Epithelial cell of proximal tubule (primary cell): ENCODE measurements at places on chromosomes 7 and 10.

GRCh38 chr7:80923211-80923612, 4.4 kb upstream of the SEMA3C start:
- DNase-seq, result no peak

DNA sequence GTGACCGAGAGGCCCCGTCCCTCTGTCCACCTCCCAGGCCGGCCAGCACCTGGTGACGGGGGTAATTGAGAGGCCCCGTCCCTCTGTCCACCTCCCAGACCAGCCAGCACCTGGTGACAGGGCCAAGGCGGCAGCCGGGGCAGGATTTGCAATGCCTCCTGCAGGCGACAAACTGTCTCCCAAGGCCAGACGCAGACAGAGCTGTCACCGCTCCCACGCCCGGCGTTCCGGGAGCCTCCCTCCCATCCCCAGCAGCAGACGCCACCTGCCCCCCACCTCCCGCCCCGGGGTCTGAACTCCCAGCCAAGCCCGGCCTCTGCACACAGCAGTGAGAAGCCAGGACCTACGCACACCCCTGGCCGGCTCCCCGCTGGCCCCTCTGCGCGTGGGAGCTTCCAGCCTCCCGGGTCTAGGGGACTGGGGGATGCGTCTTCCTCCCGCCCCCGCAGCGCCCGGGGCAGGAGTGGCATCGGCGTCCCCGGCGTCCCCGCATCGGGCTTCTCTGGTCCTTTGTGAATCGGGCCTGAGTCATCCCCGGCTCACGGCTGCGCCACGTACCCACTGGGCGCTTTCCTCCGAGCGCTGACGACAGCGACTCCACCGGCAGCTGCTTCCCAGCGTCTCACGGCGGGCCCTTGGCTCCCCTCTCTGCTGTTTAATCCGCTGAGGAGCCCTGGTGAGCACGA, 95.1 kb upstream of the DIP2C start:
- DNase-seq, result no peak

DNA sequence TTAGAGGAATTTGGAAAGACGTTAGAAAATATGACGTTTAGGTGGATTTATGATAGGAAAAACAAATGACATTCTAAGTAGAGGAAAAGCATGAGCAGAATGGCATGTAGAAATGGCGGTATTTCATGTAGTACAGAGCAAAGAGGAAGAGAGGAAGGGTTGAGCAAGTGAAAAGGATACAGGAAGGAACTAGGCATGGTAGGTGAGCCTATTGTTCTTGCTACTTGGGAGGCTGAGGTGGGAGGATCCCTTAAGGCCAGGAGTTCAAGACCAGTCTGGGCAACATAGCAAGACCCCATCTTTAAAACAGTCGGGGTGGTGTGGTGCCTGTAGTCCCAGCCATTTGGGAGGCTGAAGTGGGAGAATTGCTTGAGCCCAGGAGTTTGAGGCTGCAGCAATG, 1.2 kb downstream of the GTPBP10 start:
- DNase-seq, result no peak

GRCh38 chr10:10213237-10213636, 804.4 kb upstream of the CELF2 start:
- DNase-seq, result no peak

DNA sequence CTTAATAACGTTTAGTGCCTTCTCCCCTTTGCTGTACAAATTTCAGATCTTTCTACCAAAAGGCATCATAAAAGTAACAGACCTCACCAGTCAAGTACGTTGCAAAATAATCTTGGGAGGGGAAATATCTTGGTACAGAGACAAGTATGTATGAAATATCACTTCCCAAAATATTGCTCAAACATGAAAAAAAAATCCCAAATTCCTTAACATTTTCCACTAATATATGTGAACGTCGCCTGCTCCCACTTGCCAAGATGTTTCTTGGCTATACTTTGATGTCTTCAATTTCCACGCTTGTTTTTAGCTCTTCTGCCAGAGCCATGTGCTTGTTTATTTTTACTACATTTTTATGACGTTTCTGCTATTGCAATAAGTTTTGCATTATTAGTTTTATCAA, 223.5 kb downstream of the PLXNA4 start:
- no peak for DNase-seq

DNA sequence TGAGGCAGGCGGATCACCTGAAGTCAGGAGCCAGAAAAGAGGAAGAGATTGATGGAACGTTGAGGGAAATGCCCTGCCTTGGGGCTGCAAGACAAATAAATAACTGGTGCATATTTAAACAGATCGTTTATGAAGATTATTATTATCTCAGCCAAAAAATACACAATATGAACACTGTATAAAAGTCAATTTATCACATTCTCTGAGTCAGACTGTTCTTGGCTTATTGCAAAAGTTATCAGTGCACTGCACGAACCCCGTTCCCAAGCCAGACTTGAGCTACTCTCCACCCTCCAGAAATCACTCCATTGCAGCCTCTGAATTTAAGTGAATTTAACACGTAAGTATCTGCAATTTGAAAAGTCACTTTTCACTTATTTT, 1.6 kb downstream of the DNMBP start:
- DNase-seq, result no peak

DNA sequence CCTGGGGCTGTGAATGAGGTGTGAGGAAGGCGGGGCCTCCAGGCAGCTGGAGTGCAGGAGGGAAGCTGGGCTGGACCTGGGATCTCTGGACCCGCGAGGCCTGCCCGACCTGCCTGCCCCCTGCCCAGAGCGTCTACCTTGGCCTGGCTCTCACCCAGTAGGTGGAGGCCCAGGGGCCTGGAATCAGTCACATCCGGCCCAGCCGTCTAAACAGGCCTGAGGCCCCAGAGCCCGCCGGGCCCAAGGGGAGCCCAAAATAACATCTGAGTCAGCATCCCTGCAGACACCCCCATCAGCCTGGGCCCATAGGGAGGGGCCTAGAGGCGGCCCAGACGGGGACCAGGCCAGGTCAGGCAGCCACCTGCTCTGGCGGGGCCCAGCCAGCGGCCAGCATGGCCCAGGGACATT, 15.1 kb upstream of the ELN start:
- no peak for DNase-seq

GRCh38 chr10:83817797-83818196, 321.5 kb upstream of the GHITM start:
- DNase-seq, result no peak

GRCh38 chr7:117127585-117128168, 174.4 kb downstream of the ST7 start:
- DNase-seq, result no peak

GRCh38 chr7:2706685-2707126, 18.7 kb downstream of the AMZ1 start:
- DNase-seq, result no peak

- no peak for DNase-seq
Measured at GRCh38 chr7:5232874-5233273, 42.8 kb downstream of the WIPI2 start.

DNA sequence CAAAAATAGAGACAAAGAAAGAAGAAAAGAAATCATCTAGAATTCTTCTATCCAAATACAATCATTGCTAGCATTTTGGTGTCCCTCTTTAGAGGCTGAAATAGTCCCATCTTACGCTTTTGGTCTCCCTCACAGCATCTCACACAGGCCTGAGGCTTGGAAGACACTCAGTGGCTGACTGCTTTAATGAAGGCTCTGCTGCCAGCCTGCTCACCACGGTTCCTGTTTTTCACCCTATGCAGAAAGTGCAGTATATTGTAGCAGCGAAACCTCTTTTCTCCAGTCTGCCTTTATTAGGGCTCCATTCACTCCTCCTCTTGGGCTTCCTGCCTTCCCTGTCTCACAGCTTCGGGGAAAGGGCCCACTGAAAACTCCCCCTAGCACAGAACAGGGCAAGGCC, 102.2 kb downstream of the JCAD start:
- no peak for DNase-seq

- DNase-seq, result no peak
Measured at GRCh38 chr7:116422683-116423082, 76.9 kb upstream of the CAV2 start.

- no peak for DNase-seq
Measured at GRCh38 chr7:9148687-9149086, 715.3 kb downstream of the NXPH1 start.

- no peak for DNase-seq
Measured at GRCh38 chr7:151261529-151261928, 13.0 kb upstream of the SMARCD3 start.

GRCh38 chr7:93927585-93927984, 6.0 kb downstream of the GNG11 start:
- DNase-seq, result no peak

DNA sequence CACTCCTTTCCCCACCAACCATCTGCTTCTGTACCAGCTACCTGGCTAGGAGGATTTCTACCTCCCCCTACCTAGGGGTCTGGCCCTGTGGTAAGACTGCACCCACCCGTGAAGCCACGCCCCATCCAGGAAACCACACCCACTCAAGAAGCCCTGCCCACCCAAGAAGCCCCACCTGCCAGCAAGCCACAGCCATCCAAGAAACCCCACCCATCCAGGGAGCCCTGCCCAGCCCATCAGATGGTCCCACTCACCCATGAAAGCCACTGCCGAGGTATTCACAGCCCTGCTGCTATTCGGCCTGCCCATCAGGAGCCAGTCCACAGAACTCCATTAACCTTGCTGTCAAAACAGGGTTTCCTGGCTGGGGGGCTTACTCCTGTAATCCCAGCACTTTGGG, 15.6 kb upstream of the MUC3A start:
- no peak for DNase-seq

- no peak for DNase-seq
Measured at GRCh38 chr10:20065814-20066213, 249.6 kb downstream of the PLXDC2 start.

DNA sequence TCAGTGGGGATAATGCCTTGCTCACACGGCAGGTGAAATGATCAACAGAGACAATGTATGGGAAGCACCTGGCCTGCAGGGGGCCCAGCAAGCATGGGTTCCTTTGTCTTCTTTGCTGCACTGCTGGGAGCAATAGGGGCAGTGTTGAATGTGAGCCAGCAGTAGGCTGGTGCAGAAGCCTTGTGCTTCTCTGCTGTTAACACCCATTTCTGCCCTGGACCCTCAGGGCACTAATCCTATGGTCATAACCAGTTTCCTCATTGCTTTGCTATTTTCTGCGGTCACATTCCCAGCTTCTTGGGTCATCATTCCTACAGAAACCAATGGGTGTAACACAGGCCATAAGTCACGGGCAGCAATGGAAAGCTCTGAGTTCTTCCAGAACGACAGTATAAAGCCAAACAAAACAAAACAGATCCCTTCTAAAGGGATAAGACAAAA, 10.9 kb upstream of the LGI1 start:
- DNase-seq, result peak; percentile 43

DNA sequence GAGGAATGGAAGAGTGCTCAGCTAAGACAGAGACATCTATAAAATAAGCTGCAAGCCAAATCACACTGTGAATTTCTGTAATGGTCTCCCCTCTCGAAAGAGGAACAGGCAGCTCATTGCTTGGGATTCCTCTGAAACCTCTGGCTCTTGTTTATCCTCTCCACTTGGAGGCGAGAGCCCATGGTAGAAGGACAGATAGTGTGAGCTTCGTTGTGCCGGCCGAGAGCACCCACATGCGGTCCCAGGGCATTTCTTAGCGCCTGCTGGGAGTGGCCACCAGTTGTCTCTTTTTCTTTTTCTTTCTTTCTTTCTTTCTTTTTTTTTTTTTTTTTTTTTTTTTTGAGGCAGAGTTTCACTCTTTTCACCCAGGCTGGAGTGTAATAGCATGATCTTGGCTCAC, 26.2 kb downstream of the CNPY1 start:
- no peak for DNase-seq

DNA sequence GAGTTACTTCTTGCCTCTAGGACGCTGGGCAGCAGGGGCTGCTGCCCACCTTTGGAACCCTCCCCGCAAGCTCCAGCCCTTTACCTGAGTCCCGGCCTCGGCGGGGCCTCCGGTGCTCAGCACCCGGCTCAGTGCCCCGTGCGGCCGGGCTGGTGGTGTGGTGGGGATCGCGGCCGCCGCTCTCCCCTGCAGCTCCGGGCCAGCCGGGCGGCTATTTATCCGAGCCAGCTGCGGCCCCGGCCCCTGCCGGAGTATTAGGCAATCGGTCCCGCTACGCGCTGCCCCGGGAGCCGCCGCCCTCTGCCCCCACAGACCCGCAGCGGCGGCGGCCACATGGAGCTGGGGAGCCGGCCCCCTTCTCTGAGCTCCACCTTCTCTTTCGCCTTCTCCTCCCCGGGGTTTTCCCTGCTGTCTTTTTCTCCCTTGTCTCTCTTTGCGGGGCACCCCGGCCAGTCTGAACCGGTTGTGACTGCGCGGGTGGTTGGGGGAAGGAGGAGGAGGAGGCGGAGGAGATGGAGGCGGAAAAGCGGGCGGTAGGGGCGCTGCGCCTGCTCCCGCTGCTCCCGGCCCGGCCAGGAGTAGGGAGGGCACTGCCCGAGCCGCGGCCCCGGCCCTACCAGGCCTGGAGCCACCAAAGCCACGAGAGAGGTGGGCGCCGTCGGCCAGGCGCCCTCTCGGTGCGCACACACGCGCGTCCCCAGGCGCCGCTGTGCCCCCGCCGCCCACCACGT, at the start of gene SLC16A9:
SLC16A9 (minus strand) TSS at position 456 of the 731 bp plus-strand sequence. CDS start 25,559 bp downstream, outside the sequence.
- DNase-seq, result no peak

- DNase-seq, result no peak
Measured at GRCh38 chr7:94973844-94974243, 66.5 kb downstream of the PPP1R9A start.

GRCh38 chr7:28297801-28298459, 114.4 kb upstream of the CREB5 start:
- DNase-seq, result no peak

DNA sequence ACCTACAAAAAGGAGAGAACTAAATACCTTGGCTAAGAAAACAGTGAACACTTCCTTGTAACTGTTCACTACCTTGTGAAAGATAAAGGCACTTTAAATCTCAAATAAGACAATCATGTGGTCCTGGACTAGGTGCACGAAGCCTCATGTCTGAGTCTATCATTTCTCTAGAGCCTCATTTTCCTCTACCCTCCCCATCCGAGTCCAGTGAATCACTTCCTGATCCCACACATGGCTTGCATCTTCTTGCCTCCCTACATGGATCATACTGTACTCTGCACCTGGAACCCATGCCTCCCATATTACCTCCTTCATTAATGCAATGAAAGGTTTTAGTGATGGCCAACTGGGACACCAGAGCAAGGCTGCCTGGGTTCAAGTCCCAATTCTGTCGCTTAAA, 34.5 kb downstream of the SNX10 start:
- no peak for DNase-seq

DNA sequence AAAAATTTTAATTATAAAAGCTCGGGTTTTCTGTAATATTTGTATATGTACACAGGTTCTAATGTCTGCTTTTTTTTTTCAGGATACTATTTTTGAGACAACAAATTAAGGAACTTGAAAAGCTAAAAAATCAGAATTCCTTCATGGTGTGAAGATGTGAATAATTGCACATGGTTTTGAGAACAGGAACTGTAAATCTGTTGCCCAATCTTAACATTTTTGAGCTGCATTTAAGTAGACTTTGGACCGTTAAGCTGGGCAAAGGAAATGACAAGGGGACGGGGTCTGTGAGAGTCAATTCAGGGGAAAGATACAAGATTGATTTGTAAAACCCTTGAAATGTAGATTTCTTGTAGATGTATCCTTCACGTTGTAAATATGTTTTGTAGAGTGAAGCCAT, 57.9 kb upstream of the BAMBI start:
- no peak for DNase-seq
